ENCODE measurements at places on chromosomes 7 and 10.

- DNase-seq, result no peak
Measured at GRCh38 chr7:131548371-131548770, 8.1 kb downstream of the PODXL start.

DNA sequence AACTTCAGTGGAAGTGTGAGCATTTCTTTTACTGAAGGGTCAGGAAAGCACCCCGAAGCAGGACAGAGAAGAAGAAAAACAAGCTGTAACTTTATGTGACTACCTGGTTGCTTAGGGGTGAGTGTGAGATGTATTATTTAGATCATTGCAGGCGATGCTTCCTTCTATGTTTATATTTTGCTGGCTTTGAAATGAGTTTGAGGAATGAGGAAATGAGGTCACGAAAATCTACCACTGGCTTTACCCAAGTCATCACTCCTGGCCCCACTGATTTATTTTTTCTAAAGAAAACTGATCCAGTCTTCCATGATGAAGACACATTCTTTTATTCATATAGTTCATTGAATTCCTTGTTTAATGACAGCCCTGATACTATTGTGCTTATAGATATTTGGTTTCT is 716.6 kb upstream of the FZD8 start:
- no peak for DNase-seq

- DNase-seq, result no peak
Measured at GRCh38 chr7:87797798-87798403, 78.3 kb downstream of the SLC25A40 start.

DNA sequence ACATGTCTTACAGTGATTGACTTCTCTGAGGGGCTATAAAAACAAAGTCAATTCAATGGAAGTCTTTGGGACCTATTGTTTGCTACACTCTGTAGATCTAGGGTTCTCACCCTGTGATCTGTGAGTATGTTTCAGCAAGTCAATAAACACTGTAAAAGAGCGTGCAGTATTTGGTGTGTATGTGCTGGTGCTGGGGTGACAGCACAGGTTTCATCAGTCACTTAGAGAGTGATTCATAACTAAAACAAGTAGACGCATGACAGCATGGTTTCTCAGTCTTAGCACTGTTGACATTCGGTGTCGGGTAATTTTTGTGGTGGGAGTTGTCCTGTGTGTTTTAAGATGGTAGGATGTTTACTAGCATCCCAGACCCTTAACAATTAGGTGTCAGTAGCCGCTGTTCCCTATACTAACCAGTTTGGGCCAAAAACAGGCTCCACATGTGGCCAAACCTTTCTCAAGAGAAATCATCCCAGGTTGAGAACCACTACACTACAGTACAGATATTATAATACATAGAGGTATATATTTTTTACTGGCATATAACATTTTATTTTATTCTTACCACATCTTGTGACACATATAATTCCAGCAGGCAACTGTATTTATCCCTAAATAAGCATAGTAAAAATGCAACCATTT is 411.8 kb downstream of the ARL4A start:
- no peak for DNase-seq
